ENCODE measurements at places on chromosomes 2 and 18.

- no peak for DNase-seq
Observed at GRCh38 chr2:17517481-17518211, 594 bp downstream of the RAD51AP2 start.

- DNase-seq, result no peak
Observed at GRCh38 chr2:113158884-113159553, 14.8 kb upstream of the PSD4 start.

DNA sequence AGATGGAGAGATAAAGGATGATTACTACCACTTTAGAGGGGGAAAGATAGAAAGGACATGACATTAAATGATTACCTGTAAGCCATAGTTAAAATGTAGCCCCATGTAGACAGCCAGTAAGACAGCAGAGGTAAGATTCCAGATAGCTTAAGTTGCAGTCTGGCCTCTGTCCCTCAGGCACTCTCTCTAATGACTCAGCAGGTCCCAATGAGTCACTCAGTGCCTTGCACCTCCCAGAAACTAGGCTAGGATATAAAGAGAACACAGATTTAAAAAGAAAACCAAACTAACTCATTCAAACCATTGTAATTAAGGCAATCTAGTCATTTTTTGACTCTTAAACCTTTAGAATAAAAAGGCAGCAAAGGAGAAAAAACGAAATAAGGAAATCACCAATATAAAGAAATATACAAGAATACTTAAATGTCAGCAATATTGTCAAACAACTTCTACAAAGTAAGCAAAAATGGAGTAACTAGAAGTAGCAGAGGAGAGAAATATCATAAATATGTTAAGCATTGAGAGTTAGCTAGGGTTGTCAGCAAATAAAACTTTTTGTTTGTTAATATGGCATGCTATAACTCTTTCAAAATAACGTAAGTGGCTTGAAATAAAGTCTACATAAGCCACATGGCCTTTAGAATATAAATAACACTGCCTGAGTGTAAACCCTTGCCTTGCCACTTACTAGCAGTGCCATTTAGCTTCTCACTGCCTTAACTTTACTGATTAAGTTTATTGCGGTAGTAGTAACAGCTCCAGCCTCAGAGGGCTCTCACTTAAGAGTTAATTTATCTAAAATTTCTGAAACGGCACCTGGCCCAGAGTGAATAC, 48.5 kb downstream of the SOCS6 start:
- DNase-seq, result no peak

DNA sequence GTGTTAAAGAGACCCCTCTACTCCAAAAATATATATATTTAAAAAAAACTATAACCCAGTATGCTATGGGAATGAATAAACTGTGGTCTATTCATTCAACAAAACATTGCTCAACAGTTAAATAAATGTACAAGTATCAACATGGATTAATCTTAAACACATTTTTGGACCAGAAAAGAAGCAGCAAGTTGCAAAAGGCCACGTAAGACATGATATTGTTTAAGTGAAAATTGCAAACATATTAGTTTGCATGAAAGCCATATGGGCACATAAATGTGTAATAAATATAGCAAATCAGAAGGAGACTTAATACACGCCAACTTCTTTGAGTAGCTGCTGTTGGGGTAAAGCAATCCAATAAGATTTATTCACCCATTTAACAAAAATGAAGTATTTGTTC, 321.5 kb downstream of the FBXO15 start:
- no peak for DNase-seq

GRCh38 chr2:45905632-45905958, 254.1 kb downstream of the PRKCE start:
- DNase-seq, result no peak

DNA sequence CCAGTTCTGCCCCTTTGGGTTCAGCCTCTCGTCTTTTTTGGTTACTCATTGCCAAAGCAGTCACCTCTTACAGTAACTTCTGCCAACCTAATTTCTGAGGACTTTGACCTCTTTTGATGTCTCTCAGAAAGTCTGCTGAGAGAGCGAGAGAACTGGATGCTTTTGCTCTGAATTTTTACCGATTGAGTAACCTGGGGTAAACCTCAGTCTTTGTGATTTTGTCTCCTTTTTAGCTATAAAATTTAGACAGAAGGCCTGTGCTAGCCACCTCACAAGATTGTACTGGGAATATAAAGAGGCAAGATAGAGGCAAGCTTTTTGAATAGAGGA, 34.8 kb upstream of the IL1R1 start:
- no peak for DNase-seq

GRCh38 chr2:25567406-25567805, 106.0 kb downstream of the DTNB start:
- no peak for DNase-seq

GRCh38 chr2:212677466-212677865, 138.9 kb upstream of the ERBB4 start:
- no peak for DNase-seq

GRCh38 chr2:160460333-160460731, 33.3 kb downstream of the RBMS1 start:
- DNase-seq, result no peak

- no peak for DNase-seq
Observed at GRCh38 chr2:69604836-69605235, 38.7 kb downstream of the AAK1 start.

GRCh38 chr18:75742516-75742915, 315.0 kb upstream of the SMIM21 start:
- no peak for DNase-seq

- DNase-seq, result no peak
Observed at GRCh38 chr2:12207491-12207890, 461.1 kb downstream of the LPIN1 start.

DNA sequence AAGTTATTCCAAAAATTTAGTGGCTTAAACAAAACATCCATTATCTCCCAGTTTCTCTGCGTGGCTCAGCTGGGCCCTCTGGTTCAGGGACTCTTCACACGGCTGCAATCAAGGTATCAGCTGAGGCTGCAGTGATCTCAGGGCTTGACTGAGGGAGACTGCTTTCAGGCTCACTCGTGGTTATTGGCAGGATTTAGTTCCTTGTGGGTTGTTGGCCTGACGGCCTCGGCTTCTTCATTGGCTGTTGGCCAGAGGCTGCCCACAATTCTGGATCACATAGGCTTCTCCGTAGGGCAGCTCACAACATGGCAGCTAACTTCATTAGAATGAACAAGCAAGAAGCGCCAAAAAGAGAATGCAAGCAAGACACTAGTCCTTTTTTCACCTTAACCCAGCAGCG, 90.1 kb downstream of the ABI2 start:
- no peak for DNase-seq

- peak; percentile 81 for DNase-seq
Observed at GRCh38 chr2:231482806-231483391, 18.6 kb upstream of the NCL start.

- no peak for DNase-seq
Observed at GRCh38 chr18:76824754-76825153, 2.4 kb downstream of the ZNF236 start.

DNA sequence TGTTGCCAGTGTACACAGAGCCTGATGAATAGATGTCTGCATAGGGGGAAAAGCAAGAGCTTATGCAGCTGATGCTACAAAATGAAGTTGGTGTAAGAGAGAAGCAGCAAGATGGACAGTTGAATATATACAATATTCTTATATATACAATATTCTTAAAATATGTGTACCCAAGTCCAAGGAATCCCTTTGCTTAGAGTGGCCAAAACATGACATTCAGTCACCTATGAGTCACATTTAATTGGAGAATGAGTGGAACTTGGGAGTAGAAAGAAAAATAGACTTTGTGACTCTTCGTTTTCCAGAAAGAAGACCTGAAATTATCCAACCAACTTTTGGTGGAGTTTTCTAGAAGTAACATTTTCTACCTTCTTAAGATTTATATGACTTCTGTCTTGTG, 81.8 kb downstream of the SCN9A start:
- no peak for DNase-seq

- no peak for DNase-seq
Observed at GRCh38 chr2:105567996-105568494, 169.2 kb upstream of the FHL2 start.

DNA sequence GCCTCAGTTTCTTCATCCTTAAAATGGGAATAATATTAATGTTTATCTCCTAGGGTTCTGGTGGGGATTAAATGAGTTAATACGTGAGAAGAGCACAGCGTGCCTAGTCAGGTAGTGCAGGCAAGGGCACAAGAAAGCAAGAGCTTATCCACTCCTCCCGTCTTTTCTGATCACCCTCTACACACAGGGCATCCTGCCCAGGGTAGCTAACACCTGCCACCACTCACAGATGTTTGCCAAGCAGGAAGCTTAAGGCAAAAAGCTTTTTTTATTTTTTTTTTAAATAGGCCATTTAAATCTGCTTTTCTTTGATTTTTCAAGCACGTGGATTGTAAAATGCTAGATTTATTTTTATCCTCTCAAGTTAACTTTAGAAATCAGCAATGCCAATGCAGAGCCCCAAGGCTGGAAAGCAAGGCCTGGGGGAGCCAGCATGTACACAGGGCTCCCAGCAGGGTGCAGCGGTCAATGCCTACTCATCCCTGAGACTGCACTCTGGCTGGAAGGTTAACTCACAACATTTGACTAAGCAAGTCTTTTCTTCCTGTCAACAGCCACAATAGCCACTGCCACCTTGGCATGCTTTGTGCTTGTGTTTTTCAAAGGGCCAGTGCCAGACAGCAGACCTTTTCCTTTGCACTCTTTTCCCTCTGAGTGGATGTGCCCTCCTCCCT, 86.5 kb upstream of the ACAA2 start:
- no peak for DNase-seq

GRCh38 chr2:220226546-220226945, 599.1 kb downstream of the SLC4A3 start:
- DNase-seq, result no peak

GRCh38 chr2:163723881-163724280, 11.9 kb downstream of the FIGN start:
- DNase-seq, result no peak

DNA sequence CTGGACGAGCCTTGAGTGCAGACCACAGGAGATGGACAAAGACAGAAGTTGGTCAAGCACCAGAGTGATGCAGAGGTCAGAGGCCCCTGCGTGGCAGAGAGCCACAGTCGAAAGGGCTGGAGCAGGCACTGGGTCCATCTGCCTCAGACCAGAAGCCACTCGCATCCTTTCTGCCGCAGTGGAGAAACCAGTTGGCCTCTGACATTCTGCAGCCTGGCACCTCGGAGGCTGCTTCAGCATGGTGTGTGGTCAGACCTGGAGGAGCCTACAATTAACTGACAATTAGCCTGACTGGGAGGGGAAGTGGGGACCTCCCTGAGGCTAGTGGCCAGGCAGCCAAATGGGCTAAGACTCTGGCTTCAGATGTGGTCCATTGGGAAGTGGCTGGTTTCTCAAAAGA, 111.1 kb downstream of the SGPP2 start:
- no peak for DNase-seq

- DNase-seq, result no peak
Observed at GRCh38 chr2:236663287-236664101, 93.9 kb downstream of the ACKR3 start.

GRCh38 chr18:59155153-59155552, 15.5 kb downstream of the SEC11C start:
- DNase-seq, result no peak

DNA sequence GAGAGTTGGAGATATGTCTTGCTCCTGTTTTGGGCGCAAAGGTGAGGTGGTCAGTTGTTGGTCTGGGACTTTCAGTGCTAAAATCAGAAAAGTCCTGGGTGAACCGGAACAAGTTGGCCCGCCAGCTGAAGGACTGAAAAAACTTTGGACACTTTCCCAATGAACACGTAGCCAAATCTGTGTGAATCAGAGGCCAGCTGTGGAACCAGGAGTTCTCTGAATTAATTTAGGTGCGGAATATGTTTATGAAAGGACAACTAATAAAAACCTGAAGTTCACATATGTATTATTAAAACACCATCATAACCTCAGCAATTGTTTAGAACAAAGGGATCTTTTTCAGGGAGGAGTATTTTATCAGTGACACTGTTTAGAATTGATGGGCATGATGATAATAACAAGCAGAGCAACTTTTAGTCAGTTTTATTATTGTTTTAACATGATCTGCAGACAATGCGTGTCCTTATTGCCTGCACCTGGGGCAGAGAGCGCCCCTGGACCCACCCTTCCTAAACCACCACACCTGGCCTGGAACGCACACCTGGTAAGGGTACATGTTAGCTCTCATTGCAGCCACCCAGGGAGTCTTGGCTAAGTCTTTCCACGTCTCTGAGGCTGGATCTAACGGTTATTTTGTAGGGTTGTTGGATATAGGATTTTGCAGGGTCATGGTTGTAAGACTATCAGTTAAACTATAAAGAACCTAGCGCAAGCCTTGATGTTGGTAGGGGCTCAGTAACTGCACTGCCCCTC, 9.9 kb upstream of the ODC1 start:
- DNase-seq, result no peak

GRCh38 chr2:239236808-239237205, 164.0 kb downstream of the HDAC4 start:
- no peak for DNase-seq

DNA sequence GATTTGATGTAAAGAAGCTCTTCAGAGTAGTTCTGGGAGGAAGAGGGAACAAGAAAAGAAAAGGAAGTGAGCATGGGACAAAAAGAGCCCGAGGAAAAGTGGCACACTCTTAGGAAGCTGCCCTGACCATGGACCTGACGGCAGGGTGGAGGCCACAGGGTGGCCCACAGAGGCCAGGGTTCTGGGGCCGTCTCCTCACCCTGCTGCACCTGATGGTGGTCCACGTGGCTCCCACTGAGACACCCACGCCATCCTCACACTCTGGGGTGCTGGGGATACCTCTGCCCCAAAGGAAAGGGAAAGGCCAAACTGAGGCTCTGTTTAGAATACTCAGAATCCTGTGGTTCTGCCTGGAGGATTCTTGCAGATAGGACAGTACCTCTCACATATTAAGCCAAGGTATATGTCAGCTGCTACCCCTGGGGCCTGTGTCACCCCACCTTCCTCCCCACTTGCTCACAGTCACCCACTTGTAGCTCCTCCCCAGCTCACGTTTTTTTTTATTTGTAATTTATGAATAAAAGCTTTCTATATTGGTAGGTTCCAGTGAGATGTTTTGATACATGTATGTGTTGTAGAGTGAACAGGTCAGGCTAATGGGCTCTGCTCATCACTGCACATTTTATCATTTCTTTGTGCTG, 171.1 kb downstream of the LDLRAD4 start:
- no peak for DNase-seq

- DNase-seq, result no peak
Observed at GRCh38 chr2:96730212-96730611, 9.7 kb downstream of the LMAN2L start.

GRCh38 chr18:74892066-74892627, 294.5 kb downstream of the ZNF407 start:
- no peak for DNase-seq

- no peak for DNase-seq
Observed at GRCh38 chr18:27713738-27714095, 463.2 kb downstream of the CDH2 start.

DNA sequence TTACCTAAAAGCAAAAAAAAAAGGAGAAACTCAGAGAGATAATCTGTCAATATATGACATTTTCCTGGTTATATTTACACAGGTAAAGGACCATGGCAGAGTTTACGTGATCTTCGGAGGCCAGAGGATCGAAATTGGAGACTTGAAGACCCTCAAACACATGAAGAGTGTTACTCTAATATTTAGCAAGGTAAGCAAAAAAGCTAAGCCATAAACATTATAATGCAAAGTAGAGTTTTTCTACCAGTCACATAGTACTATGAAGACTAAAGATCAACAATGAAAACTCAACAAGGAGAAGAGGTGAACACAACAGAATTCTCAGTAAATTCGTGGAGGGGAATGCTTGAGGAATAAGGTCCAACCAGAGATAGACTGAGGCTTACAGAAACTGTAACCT, 78.5 kb downstream of the L3MBTL4 start:
- no peak for DNase-seq
